ENCODE measurements at places on chromosomes 11 and 22. TPM values are rescaled to one million over a fixed set of nuclear protein-coding genes. Genes with fewer than 3 reads are reported as not detected.

Gene MIAT
- total RNA-seq: 36.0 TPM

- no peak overlapping the region for H3K4me3 ChIP-seq
- H3K36me3 ChIP-seq: no peaks in the 10 kb centered on the region
- DNase-seq: no peak
- H3K27me3 ChIP-seq: no peaks in the 10 kb centered on the region
- no peak overlapping the region for H3K27ac ChIP-seq
These were observed 292.3 kb downstream of the METTL15 start for GRCh38 chr11:28400331-28401100.

DNA sequence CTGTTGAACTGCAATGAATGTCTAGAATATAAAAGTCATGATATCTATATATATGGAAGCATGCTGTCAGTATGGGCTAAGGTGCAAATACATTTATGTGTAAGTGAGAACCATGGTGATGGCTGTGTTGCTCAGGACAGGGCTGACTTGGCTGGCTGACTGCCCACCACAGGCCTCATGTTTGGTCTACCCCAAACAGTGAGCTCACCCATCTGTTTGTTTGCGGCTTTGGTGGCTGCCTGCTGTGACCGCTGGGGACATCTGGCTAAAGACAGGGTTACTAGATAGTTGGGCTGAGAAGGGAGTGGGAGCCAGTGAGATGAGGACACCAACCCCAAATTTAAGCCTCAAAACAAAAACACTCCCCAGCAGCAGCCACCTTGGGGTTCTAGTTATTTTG is 6.3 kb downstream of the CD44 start:
- H3K27me3 ChIP-seq: peaks cover 3% of the 10 kb centered on the region
- H3K27ac ChIP-seq: no peak overlapping the region
- no peak for DNase-seq
- H3K36me3 ChIP-seq: no peaks in the 10 kb centered on the region

- peaks cover 18% of the 10 kb centered on the region for H3K36me3 ChIP-seq
- H3K27ac ChIP-seq: no peak overlapping the region
- H3K4me3 ChIP-seq: no peak overlapping the region
- no peaks in the 10 kb centered on the region for H3K27me3 ChIP-seq
These were observed 37.4 kb downstream of the ZC3H7B start for GRCh38 chr22:41338614-41339212.

GRCh38 chr11:17852246-17852645 is 117.7 kb downstream of the KCNC1 start:
- no peaks in the 10 kb centered on the region for H3K36me3 ChIP-seq
- no peaks in the 10 kb centered on the region for H3K4me1 ChIP-seq
- DNase-seq: no peak
- no peaks in the 10 kb centered on the region for H3K27me3 ChIP-seq
- H3K4me3 ChIP-seq: no peak overlapping the region

- no peak for DNase-seq
- H3K27ac ChIP-seq: no peak overlapping the region
- no peaks in the 10 kb centered on the region for H3K27me3 ChIP-seq
- H3K4me3 ChIP-seq: no peak overlapping the region
- no peaks in the 10 kb centered on the region for H3K4me1 ChIP-seq
These were observed 49.8 kb downstream of the DCUN1D5 start for GRCh38 chr11:103042161-103042560.

Gene CEP57
- 72.7 TPM for total RNA-seq

Gene SCN2B
- 0.24 TPM for total RNA-seq

Gene SLC17A6
- 1.6 TPM for total RNA-seq

DNA sequence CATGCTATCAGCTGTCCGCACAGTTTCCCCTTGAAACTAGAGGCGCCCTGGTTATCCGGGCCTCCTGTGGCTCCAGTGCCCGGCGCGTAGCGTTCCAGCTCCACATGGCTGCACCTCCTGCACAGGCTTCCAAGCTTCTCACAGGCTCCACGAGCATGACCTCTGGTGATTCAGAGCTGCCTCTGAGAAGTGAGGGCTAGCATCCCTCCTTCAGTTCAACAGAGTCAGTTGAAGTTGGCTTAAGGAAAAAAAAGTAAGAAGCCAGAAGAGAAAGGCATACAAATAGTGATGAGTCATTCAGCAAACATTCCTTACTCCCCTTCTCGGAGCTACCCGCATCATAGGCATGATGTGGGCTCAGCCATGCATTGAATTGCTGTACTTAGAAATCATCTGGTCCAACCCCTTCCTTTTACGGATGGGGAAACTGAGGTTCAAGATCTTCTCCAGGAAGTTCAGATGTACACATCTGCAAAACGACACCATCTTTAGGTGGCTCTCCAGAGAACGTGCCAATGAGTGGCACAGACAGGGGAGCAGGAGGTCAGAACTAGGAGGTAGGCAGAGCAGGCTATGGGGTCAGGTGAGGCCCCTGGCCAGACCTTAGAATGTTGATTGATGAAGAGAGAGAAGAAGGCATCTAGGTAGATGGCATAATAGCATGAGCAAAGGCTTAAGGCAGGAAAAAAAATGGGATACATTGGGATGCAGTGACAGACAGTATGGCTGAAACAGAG is 216.3 kb upstream of the TBCEL start:
- no peaks in the 10 kb centered on the region for H3K27me3 ChIP-seq
- no peak for DNase-seq
- no peaks in the 10 kb centered on the region for H3K36me3 ChIP-seq
- no peak overlapping the region for H3K27ac ChIP-seq
- no peak overlapping the region for H3K4me3 ChIP-seq
- peaks cover 8% of the 10 kb centered on the region for H3K4me1 ChIP-seq

GRCh38 chr22:46031557-46031956 is 54.6 kb upstream of the WNT7B start:
- no peak overlapping the region for H3K4me3 ChIP-seq
- H3K27ac ChIP-seq: no peak overlapping the region
- H3K36me3 ChIP-seq: no peaks in the 10 kb centered on the region
- DNase-seq: no peak
- peaks cover 16% of the 10 kb centered on the region for H3K27me3 ChIP-seq

DNA sequence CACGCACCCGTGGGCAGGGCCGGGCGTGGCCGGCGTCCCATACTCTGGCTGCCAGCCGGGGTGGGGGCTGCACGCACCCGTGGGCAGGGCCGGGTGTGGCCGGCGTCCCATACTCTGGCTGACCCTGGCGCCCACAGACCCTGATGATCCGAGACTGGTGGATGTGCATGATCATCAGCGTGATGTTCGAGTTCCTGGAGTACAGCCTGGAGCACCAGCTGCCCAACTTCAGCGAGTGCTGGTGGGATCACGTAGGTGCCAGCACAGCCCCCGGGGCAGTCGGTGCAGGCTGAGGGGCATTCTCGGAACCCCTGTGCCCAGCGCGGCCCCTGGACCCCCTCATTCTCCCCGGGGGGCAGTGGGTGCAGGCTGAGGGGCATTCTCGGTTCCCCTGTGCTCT is 19.0 kb downstream of the RNH1 start:
- H3K4me3 ChIP-seq: no peak overlapping the region
- no peak for DNase-seq
- H3K4me1 ChIP-seq: no peaks in the 10 kb centered on the region

DNA sequence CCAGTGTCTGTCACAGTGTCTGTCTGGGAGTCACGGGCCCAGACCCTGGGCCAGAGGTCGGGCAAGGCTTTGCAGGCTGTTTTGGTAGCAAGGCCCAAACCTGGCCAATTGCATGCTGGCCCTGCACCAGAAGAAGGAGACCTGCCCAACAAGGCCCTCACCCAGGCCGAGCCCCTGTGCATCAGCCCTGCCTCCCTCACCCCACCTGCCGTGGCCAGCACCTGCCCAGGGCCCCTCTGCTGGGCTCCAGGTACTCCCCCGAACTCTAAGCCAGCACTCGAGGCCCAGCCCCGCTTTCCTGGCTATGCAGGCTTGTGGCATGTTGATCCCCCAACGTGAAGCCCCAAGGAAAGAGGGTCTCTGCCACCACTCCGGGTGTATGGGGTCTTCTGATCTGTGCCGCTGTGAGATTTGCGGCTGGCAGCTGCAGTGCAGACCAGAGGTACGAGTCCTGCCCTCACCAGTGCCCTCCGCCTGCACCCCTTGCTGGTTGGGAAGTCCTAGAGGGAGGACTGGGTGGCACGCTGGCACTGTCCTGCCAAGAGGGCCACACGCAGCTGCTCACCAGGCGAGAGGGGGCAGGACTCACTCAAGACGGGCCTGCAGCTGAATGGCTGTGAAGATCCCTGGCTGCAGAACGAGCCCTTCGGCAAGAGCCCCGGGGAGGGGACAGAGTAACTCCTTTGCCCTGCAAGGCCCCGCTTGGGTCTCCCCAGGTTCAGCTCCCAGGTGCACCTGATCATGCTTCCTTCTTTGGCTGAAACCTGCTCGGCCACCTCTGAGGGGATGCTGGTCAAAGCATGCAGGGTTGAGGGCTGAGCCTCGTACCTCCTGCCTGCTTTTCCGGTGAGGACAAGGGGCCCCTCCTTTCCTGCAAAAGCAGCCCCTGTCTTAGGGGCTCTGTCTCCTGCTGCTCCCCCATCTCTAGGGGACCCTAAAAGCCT is 6.7 kb upstream of the SEPTIN5 start:
- peaks cover 8% of the 10 kb centered on the region for H3K27me3 ChIP-seq
- peak; percentile 51 for DNase-seq
- no peak overlapping the region for H3K27ac ChIP-seq
- no peaks in the 10 kb centered on the region for H3K36me3 ChIP-seq
- H3K4me1 ChIP-seq: peaks cover 24% of the 10 kb centered on the region
- H3K4me3 ChIP-seq: no peak overlapping the region

DNA sequence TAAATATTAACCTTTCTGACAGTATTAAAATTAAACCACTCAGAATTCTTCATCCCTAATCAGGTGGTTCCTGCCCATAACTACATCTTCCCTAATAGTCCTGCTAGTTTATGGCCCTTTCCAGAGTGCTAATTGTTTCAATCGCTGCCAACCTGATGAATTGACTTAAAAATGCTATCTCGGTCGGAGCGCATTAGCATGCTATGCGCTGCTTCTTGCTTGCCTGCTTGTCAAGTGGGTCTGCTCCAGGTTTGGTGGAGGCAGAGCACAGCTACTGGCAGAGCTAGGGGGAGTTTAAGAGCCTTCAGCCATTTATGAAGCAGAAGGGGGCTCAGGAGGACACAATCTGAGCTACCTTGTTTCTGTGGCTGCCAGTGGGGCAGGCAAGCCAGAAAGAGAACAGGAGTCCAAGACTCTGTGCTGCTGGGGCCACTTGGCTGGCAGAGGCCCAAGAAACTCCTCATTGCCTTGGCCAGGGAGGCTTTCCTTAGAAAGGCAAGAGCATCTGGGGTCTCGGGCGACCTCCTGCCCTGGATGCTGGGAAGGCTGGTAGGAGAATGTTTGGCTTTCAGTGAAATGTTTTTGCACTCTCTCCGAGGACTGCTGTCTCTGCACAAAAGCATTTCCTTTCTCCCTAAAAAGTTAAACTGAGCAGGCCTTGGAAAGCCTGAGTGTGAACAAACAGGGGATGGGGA is 62.1 kb upstream of the PHOX2A start:
- no peaks in the 10 kb centered on the region for H3K4me1 ChIP-seq
- H3K27ac ChIP-seq: no peak overlapping the region
- no peak for DNase-seq
- no peaks in the 10 kb centered on the region for H3K27me3 ChIP-seq

DNA sequence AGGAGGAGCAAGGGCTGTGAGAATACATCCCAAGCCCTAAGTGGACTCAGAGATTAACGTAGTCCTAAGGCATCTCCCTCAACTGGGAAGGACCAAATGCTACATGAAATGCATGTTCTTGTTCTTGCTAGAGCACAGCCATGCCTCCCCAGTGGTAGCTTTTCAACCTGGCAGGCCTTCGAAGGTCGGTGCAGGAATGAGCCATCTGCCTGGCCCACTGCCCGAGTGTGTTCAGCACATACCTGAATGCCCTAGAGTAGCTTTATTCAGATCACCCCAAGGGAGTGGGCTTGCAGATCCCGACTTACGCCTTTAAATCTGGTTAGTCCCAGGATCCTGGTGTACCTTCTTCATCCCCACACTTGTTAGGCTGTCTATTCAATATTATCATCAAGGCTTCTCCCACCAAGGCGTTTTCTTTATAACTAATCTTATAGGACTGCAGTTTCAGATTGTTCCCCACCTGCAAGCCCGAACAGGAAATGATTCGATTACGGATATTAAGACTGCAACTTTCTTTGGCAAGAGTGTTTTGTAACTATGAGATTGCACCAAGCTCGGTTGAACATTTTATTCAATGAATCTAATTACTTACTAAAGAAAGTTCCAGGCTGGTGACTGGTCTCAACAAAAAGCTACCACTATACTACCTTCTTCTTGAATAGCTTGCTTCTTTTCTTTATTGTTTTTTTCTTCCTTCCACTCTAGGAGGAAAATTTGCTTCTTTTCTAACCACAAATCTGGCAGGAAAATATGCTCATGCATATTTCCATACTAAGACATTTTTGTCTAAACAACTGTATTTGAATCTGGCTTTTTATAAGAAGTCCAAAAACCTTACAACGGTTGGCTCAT is 115.6 kb downstream of the SGSM3 start:
- no peaks in the 10 kb centered on the region for H3K4me1 ChIP-seq
- DNase-seq: no peak
- no peak overlapping the region for H3K4me3 ChIP-seq
- H3K36me3 ChIP-seq: no peaks in the 10 kb centered on the region
- H3K27me3 ChIP-seq: no peaks in the 10 kb centered on the region
- H3K27ac ChIP-seq: no peak overlapping the region

DNA sequence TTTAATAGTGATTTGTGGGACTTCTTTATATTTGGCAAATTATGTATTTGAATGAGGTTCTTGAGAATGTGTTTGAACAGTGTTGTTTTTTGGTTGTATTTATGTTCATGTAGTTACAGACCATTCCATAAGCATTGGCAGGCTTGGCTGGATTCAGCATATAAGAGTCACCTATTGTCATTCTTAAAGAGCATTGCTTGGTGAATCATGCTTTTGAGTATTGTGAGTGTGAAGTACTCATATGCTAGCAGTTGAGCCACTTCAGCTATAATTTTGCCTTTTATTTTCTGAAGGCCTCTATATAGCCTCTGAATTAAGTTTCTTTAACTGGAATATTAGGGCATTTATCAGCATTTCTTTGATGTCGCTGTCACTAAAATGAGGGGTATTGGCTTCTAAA is 110.0 kb upstream of the GAL start:
- H3K27ac ChIP-seq: no peak overlapping the region
- peaks cover 76% of the 10 kb centered on the region for H3K36me3 ChIP-seq
- H3K4me3 ChIP-seq: no peak overlapping the region
- no peaks in the 10 kb centered on the region for H3K27me3 ChIP-seq

- no peak for DNase-seq
- no peaks in the 10 kb centered on the region for H3K27me3 ChIP-seq
- H3K27ac ChIP-seq: no peak overlapping the region
- H3K4me3 ChIP-seq: no peak overlapping the region
- H3K36me3 ChIP-seq: no peaks in the 10 kb centered on the region
These were observed 96.7 kb upstream of the CD44 start for GRCh38 chr11:35042224-35042623.

GRCh38 chr22:31496735-31497146 is 405 bp downstream of the SFI1 start:
- peak overlapping the region; percentile 76 for H3K4me3 ChIP-seq
- H3K27me3 ChIP-seq: no peaks in the 10 kb centered on the region
- no peaks in the 10 kb centered on the region for H3K4me1 ChIP-seq
- H3K36me3 ChIP-seq: no peaks in the 10 kb centered on the region

Gene CCDC157
- 4.1 TPM for total RNA-seq

Gene SLC43A1
- 30.1 TPM for total RNA-seq
